ENCODE measurements at places on chromosomes 7 and 10. TPM values are rescaled to one million over a fixed set of nuclear protein-coding genes. Genes with fewer than 3 reads are reported as not detected.

DNA sequence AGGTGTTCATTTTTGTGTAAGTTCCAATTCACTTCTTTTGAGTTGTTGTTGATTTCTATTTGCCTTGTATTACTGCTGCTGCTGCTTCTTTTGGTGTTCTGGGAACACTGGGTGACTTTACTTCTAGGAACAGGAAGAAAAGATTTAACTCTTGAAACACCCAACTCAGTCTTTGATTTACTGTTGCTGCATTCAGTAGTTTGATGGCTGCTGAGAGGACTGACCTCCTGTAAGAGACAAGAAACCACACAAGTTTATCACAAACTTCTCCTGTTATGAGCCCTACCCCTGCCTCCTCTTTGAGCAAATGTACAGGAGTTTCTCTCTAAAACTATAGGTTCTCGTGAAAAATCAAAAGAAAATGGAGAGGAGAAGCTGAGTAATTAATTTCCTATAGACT is 161.7 kb downstream of the CTTNBP2 start:
- DNase-seq, result no peak

ZNRF2 gene
- total RNA-seq, result 24.6 TPM

DNA sequence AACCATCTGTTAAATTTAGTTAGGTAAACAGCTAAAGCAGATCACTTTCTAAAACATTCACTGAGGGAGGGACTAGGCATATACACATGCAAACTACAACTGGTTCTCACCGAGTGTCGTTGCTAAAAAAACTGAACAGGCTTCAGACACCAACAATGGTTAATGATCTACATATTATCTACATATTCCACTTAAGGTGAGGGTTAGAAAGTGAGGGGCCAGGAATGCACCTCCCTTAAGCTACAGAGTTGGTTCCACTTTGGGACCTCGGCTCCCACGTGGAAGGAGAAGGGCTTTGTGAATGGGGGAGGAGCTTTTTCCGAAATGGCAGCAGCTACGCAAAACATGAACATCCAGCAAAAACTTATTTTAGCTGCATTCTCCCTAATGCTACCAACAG is 5.8 kb downstream of the CTBP2 start:
- no peak for DNase-seq

ZNF37A gene
- 16.6 TPM for total RNA-seq

DNA sequence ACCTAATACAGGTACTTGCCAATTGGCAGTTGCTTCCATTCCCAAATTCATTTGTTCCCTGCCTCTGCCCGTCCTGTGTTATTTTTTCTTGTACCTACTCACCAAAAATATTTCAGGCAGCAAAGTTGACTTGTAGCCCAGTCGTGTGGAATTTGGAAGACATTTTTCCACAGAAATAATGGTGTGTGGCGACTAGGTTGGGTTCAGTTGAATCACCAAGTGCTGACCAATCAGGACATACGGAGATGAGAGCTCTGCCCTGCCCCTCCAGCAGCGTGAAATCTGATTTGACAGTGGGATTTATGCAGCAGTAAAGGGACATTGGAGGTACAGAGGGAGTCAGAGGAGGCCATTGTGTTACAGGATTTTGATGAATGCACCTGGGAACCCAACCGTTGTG is 216.9 kb downstream of the CCDC3 start:
- no peak for DNase-seq

DNA sequence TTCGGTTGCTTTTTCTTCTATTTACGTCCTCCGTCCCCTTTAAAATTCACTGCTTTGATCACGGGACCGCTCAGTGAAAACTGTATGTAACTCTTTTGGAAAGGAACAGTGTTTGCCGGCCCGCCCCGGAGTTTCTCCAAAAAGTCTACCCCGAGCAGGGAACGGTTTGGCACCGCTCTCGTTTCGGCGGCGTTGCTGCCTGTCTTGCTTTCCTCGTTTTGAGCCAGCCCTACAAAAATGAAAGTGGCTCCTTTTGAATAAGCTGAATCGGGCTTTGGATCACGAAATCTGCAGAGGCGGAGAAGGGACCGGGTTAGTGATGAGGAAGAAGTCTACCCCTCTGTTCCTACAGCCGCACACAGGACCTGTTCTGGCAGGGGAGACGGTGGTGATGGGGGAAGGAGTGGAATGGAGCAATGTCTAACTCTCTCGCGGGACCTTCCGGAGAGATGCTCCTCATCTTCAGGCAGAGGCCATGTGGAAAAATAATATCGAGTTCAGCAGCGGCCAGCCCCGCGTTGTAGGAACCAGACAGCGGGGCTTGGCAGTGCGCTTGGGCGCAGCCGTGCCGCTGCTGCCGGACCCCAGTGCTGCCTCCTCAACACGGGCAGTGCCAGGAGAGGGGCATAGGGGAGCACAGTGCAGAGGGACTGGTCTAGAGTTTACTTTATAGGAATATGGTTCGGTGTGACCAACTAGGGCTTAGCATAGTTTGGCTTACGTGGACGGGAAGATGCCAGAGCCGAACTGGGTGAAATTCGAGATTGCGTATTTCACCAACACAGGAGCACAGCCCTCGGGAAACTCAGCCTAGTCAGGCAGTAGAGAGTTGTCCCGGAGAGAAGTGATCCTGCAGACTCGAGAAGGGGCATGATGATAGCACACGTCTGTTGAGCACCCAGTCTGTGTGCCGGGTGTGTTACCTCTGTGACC is 1.4 kb downstream of the HTRA1 start:
- no peak for DNase-seq

NAT16 gene
- not detected for total RNA-seq

- no peak for DNase-seq
These were observed 37.0 kb upstream of the PDCD4 start for GRCh38 chr10:110834629-110835301.

DNA sequence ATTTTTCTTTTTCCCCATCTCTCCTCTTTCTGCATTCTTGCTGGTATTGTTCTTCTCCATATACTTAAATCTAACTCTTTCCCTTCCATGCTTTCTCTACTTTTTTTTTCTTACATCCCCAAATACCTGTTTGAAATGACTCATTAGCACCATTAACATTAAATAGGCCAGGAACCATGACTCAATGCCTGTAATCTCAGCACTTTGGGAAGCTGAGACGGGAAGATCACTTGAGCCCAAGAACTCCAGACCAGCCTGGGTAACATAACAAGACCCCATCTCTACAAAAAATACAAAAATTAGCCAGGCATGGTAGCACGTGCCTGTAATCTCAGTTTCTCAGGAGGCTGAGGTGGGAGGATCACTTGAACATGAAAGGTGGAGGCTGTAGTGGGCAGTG is 1026.8 kb downstream of the GATA3 start:
- DNase-seq, result no peak

AGAP6 gene
- 15.7 TPM for total RNA-seq
